ENCODE measurements at places on chromosomes 13 and 19. TPM values are rescaled to one million over a fixed set of nuclear protein-coding genes. Genes with fewer than 3 reads are reported as not detected.

The FCGBP gene
- 3.5 TPM for total RNA-seq

The CDC42EP5 gene
- total RNA-seq, result 16.4 TPM

The VMAC gene
- 7.5 TPM for total RNA-seq

The VAV1 gene
- total RNA-seq, result 4.9 TPM

The ADGRE1 gene
- total RNA-seq, result 2.1 TPM

The C19orf67 gene
- total RNA-seq, result not detected

The BRSK1 gene
- total RNA-seq, result 32.5 TPM

The SERPINE3 gene
- 9.9 TPM for total RNA-seq

The RASGRP4 gene
- 0.93 TPM for total RNA-seq

The CACNA1A gene
- total RNA-seq, result 23.1 TPM

The SIGLEC8 gene
- not detected for total RNA-seq

The IGLON5 gene
- 10.9 TPM for total RNA-seq

The PNKP gene
- total RNA-seq, result 49.9 TPM

The ZNF284 gene
- 7.1 TPM for total RNA-seq

The OR7D2 gene
- not detected for total RNA-seq

The APOC4 gene
- total RNA-seq, result not detected

The LIG1 gene
- 44.2 TPM for total RNA-seq

The PSPN gene
- total RNA-seq, result 2.4 TPM

The C13orf46 gene
- 1.7 TPM for total RNA-seq

The MEF2B gene
- 0.33 TPM for total RNA-seq

The SLC8A2 gene
- 16.1 TPM for total RNA-seq

The PSG3 gene
- not detected for total RNA-seq

The ZNF701 gene
- total RNA-seq, result 37.2 TPM

The ENOX1 gene
- total RNA-seq, result 7.5 TPM

The COPE gene
- 103 TPM for total RNA-seq

The LCP1 gene
- total RNA-seq, result 13.7 TPM

The C19orf73 gene
- 2.0 TPM for total RNA-seq

The EHD2 gene
- 59.6 TPM for total RNA-seq
